ENCODE measurements at places on chromosomes 7 and 10.

- no peak for DNase-seq
Measured at GRCh38 chr7:138982204-138982623, 1.0 kb upstream of the KIAA1549 start.

- DNase-seq, result peak; percentile 44
Measured at GRCh38 chr7:151168003-151168786, 701 bp upstream of the GBX1 start.

DNA sequence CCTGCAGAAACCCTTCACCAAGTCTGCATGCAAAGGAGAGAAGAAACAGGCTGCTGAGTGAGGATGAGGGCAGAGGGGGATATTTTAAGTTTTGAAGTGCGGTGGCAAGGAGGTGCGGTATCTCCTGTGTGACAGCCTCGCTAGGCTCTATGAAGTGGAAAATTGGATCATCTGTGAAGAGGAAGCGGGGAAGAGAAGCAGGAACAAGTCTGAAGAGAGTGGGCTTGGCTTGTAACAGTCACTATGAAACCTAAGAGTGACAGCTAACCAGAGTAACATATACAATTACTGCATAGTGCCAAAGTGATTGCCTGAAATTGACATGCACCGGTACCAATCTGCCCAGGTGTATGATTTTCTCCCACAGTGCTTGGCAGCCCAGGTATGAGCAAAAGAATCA, 287.5 kb upstream of the KLF14 start:
- no peak for DNase-seq

DNA sequence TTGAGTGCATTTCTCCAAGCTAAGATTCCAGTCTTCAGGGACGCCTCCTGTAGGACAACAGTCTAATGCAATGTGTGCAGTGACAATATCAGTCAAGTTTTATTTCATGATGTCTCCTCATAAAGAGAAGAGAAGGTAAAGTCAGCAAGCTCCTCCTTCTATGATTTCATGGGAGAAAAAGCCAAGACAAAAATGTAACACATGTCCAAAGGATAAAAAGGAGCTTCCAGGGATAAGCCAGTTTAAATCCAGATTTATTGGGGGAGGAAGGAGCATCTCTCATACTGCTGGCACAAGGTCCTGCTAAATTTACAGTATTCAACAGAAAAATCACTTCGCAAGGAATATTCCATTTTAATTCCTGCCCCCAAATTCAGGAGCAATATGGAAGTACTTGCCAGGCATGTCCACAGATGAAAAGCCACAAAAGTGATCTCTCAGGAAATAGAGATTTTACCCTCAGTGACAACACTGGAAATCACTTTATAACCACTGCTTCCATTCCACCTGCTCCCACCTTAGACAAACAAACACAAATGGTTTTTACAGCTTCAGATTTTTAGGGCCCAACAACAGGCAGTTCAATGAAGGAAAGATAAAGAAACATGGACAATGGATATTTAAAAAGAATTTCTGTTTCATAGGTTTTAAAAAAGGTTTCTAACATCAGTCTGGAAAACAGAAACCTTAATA, 677.5 kb upstream of the C7orf33 start:
- no peak for DNase-seq

GRCh38 chr10:21517134-21518031, 8.1 kb downstream of the SKIDA1 start:
- DNase-seq, result no peak

DNA sequence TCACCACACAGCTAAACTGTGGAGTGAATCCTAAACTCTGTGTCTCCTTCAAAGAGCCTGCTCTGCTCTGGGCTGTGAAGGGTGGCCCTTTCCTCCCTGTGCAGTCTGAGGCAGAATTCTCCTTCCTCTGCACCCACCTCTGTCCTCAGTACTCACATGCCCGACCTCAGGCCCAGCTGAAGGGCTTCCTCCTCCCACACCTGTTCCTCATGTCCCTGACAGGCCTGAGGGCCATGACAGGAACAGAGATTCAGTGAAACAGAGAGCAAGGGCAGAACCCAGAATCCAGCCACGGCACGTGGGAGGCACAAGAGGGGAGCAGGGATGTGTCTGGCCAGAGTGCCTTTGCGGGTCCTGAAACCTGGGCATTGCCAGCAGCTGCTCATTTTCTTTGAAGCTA, 13.9 kb downstream of the CREB3L2 start:
- no peak for DNase-seq

- DNase-seq, result no peak
Measured at GRCh38 chr7:131774419-131775220, 218.2 kb upstream of the PODXL start.

GRCh38 chr7:140168816-140169215, 8.0 kb downstream of the KDM7A start:
- no peak for DNase-seq

DNA sequence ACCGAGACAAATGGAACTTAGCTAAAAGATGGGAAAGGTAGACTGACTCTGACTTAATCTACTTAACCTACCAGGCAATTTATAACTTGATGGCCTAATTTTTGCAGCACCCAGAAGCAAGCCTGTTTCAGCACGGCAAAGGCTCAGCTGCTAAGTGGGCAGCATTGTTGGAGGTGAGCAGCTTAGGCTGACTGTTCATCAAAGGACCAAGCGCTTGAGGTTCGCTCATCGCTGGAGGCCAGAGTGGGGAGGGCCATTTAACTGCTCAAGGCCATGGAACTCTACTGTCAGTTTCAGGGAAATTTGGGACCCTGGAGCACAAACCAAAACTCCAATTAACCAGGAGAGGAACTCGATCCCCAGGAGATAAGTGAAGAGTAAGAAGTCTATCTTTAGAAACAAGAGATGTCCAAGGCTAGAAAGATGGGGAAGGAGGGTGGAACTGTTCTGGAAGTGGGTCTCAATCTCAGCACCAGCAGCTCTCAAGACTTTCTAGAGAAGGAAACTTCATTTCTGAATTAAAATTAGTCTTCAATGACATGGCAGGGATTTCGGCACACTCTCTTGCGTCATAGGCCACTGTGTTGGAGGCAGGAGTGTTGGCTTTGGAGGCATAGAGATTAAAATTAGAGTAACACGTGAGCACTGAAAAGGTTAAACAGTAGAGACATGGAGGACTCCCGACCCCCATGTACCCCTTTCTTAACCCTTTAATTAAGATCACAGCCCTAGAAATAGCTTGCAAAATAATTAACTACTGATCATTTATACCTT, 43.1 kb downstream of the EGFR start:
- DNase-seq, result no peak

DNA sequence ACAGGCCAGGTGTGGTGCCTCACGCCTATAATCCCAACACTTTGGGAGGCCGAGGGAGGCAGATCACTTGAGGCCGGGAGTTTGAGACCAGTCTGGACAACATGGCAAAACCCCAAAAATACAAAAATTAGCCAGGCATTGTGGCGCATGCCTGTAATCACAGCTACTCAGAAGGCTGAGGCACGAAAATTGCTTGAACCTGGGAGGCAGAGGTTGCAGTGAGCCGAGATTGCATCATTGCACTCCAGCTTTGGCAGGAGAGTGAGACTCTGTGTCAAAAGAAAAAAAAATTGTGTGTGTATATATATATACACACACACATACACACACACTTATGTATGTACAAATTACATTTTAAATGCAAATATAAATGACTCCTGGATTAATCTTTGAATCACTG, 76.8 kb upstream of the LRRN3 start:
- DNase-seq, result no peak

GRCh38 chr10:93598157-93598556, 2.9 kb downstream of the RBP4 start:
- DNase-seq, result no peak

- no peak for DNase-seq
Measured at GRCh38 chr10:102153093-102153620, 968 bp downstream of the NOLC1 start.

GRCh38 chr7:98162758-98163157, 48.5 kb upstream of the BHLHA15 start:
- DNase-seq, result no peak

DNA sequence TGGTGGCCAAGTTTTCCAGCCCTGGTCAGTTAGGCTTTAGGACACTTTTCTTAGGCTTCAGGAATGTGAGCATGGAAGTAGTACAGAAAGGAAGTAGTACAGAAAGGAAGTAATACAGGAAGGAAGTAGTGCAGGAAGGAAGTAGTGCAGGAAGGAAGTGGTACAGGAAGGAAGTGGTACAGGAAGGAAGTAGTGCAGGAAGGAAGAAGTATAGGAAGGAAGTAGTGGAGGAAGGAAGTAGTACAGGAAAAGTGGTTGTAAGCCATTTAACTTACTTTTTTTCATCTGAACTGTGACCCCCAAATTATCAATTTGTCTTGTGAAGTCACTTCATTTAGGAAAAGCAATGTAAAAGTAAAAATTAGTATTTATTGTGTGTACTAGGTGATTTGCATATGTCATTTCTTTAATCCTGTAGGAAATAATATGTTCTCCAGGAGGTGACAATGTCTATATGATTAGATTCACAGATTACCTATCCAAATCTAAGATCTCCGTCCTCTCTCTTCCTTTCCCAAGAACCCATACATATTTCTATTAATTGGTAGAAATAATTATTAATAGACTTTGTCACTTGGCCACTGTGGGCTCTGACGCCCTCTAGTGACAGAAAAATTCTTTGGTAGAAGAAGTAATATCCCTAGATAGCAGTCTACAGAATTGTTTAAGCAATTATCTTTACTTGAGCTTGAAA, 3.9 kb upstream of the FAS start:
- no peak for DNase-seq

- DNase-seq, result no peak
Measured at GRCh38 chr10:49269523-49269922, 29.4 kb upstream of the C10orf71 start.

GRCh38 chr10:317271-317769, 182.1 kb downstream of the ZMYND11 start:
- peak; percentile 73 for DNase-seq

- DNase-seq, result no peak
Measured at GRCh38 chr7:137628216-137628615, 218.6 kb downstream of the DGKI start.
